NCI-H1436 treated with DMSO at 0.1 percent for 48 hours (cell line): ENCODE measurements at places on chromosomes 7 and 10.

- DNase-seq: no peak
These were observed at the start of gene KCNIP2 for GRCh38 chr10:101843032-101844021. Gene KCNIP2 (minus strand): TSS chr10:101843800. CDS start chr10:101843568, 232 bp downstream.

- DNase-seq: no peak
These were observed 17.8 kb downstream of the CXCL12 start for GRCh38 chr10:44366941-44367630.

DNA sequence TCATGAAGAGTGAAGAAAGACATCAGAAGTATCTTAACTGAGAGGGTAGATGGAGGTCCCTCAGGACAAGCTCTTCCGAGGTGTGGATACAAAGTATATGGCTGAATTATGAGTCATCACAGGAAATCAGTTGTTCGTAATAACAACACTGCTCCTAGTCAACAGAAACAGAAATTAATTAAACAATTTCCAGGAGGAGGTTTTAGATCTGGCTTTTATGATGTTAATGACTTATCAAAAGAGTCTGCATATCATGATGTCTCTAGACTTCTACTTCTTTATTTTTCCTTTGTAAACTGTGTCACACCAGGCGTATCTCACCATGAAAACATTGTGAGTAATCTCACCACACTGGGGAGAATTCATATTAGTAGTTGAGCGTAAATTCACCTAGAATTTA is 31.2 kb downstream of the OSBPL3 start:
- no peak for DNase-seq

GRCh38 chr7:16744518-16745250 is 8.9 kb upstream of the TSPAN13 start:
- no peak for DNase-seq

GRCh38 chr7:88310956-88311674 is 4.4 kb upstream of the STEAP4 start:
- DNase-seq: no peak

DNA sequence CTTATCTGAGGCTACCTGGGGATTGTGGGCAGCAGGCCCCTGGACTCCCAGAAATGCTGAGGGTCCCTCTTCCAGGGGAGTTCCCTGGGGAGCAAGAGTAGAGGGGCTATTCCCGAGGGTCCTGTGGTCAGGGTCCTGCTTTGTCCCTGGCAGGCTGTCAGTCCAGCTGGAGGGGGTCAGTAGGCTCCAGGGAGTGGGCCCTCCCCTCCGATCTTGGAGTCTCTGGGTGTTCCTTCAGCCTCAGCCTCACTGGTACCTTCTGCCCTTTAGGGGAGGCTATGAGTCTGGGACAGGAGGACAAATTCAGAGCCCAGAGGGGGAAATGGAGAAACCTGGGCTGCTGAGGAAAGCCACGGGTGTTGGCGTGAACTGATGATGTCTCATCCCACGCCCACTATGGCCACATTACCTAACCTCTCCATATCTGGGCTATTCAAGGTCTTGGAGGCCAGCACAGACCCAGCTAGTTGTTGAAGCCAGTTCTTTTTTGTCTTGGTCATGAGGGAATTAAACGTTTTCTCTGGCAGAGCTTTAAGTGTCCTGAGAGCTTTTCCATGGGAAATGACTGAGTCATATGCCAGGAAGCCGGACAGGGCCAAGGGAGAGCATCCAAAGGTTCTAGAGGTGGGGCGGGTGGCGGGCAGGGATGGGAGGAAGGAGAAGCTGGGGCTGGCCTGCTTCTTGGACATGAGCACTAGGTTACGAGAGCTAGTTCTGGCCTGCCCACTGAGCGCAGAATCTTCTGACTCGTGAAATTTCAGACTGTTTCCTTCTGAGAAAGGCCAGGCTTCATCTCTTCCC is 6.2 kb downstream of the CALHM2 start:
- DNase-seq: no peak

DNA sequence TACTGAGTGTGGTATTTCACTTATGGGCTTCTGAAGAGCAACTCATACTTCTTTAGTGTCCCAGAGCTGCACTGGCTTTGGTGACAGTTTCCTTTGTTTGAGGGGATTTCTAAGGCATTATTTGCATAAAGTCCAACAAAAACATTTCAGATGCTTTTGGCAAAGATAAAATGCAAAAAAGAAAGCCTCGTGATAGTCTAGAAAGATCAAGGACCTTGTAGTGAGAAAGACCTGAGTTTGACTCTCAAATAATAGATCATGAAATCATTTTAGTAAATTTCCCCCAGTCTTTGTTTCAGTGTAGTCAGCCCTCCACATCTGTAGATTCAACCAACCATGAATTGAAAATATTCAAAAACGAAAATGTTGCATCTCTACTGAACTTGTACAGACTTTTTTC is 107.4 kb downstream of the EEPD1 start:
- no peak for DNase-seq

DNA sequence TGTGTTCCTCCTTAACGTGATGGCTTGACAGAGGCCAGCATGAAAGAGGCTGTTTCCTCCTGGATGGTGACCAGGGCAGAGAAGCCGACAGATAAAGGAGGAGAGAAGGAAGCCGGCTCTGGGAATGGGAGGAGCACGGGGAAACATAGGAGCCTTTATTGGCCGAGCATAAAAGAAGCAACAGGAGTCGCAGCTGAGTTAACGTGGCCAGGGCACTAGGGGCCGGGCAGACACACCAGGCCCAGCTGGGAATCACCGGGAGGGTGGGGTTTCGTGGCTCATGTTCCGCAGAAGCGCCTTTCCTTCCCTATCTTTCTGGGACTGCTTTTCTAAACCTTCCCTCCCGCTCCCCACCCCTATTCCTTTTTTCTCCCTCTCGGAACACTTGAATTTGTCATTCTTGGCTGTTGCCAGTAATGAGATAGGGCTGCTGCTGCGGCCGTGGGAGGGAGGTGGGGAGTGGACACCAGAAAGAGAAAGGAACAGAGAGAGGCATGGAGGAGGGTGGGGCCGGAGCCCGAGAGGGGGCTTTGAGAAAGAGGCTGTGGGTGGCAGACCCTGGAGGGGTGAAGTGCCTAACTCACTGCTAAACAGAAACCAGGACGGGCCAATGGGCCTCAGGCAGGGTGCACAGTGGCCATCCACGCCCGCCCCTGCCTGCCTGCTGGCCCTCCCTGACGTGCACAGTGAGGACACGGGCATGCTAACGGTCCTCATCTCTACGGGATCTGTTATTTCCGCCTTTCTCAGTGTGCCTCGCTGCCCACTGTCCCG is 65.2 kb downstream of the COL13A1 start:
- DNase-seq: no peak

DNA sequence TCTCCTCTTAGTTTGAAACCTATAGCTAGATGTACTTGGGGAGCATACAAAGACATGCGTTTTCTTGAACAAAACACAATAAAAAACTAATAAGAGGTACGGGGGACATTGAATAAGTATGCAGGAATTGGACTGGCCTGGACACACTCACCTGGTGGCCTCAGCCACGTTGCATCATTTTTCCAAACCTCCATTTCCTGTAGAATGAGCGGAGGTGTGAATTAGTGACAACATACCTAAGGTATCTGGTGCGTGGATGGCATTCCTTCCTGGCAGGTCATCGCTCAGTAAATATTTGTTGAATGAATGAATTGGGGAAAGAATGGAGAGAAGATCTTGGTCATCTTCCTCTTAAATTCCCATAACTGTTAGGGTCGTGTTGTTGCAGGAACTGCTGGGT is 103.2 kb upstream of the CTBP2 start:
- DNase-seq: no peak

GRCh38 chr10:68086011-68086410 is 10.9 kb upstream of the HERC4 start:
- DNase-seq: no peak

DNA sequence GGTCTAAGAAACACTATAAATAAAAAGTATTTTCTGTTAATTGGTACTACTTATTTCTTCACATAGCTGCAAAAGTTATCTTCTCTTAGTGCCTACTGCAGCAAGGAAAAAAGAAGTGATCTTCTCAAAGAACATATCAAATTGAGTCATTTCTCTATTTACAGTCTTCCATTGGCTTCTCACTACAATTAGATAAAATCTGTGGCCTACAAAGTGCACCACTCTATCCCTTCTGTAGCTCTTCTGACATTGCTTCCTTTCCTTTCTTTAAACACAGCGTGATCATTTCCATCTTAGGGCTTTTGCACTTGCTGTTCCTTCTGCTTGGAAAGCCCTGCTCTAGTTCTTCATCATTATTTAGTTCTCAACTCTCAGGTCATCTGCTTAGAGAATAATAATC is 44.7 kb downstream of the MXI1 start:
- no peak for DNase-seq

GRCh38 chr10:25501912-25502311 is 327.1 kb downstream of the GPR158 start:
- no peak for DNase-seq

DNA sequence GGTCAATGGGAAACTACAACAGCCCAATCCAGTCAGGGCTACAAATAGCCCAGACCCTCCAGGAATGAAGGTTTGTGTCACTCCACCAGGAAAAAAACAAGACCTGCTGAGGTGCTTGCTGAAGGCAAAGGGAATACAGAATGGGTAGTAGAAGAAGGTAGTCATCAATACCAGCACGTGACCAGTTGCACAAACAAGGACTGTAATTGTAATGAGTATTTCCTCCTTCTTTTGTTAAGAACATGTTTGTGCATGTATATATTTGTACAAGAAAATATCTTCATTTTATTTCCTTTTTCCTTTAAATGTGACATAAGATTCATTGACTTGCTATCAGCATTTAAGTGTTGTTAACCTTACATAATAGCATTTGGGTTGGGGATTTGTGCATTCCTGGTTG is 229.3 kb downstream of the IMMP2L start:
- no peak for DNase-seq

DNA sequence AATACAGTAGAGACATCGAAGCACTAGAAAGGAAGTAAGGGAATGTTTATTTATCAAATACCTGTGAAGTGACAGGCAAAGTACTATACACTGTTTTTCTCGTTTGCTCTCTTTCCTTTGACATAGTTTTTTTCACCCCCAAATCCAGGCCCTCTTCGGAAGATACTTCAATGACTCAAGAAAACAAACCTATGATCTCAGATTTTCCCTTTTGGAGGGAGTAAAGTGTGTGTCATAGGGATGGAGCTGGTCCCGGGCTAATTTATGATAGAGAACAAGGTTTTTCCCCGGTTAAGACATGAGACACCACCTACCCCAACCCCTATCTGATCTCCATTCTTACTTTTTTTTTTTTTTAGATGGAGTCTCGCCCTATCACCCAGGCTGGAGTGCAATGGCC is 61.7 kb downstream of the MAP3K8 start:
- no peak for DNase-seq

DNA sequence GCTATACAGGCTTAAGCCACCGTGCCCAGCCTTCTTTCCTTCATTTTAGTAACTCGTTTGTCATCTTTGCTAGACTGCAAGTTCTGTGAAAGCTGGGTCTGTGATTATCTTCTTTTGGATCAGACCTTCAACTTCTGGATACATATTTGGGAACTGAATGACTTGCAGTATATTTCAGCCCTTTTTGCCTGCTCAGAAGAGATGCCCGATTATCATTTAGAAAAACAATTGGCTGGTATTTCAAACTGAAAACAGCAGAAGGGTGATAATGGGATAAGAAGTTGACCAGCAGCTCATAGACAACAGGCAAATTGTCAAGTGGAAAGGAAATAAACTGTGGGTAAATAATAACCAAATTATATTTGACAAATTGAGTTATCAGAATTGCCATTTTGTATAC is 14.6 kb downstream of the RSBN1L start:
- no peak for DNase-seq

DNA sequence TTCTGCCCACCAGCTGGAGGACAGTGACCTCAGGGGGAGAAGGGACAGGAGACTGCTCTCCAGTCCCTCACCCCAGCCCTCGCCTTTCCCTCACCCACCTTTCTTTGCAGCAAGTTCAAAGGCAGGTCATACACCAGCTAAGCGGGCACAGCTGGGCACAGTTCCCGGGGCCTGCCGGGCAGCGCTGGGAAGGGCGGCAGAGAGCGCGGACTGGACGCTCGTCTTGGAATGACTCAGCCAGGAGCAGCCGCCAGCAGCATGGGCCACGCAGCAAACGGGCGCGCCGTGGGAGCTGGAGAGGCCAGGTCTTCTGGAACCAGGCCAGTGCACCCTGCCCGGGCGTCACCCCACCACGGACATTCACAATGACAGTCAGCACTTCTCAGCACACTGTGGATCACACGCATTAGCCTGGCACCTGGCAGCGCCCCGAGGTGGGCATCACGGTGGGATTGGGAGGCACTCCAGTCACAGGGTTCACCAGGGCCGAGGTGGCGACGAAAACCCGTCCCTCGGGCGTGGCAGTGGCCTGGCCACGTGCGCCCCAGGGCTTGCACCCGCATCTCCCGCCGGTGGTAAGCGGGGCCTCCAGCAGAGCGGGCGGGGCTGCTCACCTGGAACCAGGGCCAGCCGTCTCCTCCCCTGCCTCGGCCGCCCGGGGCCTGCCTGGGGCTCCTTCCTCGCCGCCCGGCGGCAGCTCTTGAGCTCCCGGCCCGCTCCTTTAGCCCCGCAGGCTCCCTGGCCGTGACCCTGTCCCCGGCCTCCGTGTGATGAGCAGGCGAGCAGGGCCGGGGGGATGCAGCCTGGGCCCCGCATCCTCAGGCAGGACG is 29.0 kb upstream of the WDFY4 start:
- DNase-seq: no peak

DNA sequence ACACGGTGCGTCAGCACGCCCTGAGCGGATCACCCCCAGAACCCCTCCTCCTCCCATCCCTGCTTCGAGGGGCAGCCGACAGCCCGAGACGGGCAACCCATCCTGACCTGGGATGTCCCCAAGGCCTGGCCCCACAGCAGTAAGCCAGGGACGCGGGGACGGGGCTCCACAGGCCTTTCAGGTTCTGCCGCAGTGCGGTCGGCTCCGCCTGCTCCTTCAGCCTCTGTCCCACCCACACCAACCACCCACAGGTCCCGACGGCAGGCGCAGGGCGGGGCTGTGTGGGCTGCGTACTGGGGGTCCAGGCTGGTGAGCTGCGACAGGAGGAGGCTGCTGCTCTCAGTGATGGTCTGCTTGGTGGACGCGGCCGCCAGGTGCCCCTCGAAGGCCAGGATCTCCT is 16.7 kb downstream of the INTS1 start:
- DNase-seq: no peak

GRCh38 chr10:92200564-92200963 is 90.3 kb downstream of the CPEB3 start:
- no peak for DNase-seq

GRCh38 chr10:126598009-126598408 is 72.5 kb downstream of the C10orf90 start:
- DNase-seq: no peak
